ENCODE measurements at places on chromosomes 7 and 10.

GRCh38 chr7:151013356-151013732, 10.9 kb downstream of the ATG9B start:
- ATAC-seq: peak; percentile 50

- ATAC-seq: peak; percentile 40
These were observed 37.2 kb upstream of the PAPSS2 start for GRCh38 chr10:87622314-87623004.

DNA sequence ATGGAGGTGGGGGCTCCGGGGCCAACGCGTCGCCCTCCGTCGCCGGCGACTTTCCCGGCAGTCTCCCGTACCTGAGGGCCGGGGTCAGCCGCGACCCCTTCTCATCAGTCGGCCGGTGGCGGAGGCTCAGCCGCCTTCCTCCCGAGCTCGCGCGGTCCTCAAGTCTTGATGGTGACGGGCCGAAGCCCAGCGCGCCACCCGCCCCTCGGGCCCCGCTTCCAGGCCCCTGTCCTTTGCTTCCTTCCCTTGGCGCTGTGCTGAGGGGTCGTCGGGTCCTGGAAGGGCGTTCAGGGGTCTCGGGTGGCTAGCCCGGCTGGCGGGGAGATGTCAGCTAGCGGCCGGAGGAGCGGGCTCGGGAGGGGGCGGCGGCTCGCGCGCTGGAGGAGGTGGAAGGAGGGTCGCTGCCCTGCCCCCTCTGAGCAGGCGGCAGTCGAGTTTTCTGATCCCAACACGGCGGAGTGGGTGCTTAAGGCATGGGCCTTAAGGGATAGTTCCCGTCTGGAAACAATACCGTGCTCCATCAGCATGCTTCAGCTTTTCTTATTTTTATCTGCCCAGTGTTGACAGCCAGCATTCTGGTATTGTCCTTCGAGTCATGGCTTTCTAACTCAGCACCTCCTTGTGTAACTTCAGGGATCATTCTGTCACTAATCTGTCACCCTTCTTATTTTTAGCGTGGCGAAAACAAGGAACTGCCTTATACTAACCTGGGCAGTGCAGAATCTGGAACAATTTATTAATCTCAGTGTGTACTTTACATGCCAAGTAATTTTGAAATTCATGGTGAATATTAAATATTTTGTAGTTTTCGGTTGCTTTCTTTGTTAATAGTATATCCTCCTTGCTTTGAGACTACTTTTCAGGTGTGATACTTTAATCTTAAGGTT, 748 bp downstream of the PHTF2 start:
- ATAC-seq: peak; percentile 21

- peak; percentile 100 for ATAC-seq
These were observed at the start of gene RPP30 for GRCh38 chr10:90871766-90872647. TSS of gene RPP30 (plus strand) at chr10:90871974. CDS start at chr10:90871987, 13 bp downstream.

DNA sequence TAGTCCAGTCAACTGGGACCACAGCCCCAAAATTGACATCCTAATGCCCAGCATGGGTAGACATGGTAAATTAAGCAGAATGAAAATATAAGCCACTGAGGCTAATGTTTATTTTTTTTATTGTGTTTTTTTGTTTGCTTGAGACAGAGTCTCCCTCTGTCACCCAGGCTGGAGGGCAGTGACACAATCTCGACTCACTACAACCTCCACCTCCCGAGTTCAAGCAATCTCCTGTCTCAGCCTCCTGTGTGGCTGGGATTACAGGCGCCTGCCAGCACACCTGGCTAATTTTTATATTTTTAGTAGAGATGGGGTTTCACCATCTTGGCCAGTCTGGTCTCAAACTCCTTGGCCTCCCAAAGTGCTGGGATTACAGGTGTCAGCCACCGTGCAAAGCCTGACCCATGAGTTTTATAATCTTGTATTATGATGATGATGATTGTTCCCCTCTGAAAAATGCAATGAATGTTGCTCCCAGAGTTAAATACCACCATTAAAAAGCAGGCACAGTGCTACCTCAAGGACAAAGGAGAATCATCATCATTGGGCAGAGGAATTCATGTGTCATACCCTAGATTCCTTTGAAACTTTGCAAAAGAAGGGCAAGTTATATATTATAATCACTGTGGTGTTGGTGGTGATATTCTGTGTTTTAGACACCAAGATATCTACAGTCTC, 228.0 kb downstream of the PARD3 start:
- no peak for ATAC-seq

DNA sequence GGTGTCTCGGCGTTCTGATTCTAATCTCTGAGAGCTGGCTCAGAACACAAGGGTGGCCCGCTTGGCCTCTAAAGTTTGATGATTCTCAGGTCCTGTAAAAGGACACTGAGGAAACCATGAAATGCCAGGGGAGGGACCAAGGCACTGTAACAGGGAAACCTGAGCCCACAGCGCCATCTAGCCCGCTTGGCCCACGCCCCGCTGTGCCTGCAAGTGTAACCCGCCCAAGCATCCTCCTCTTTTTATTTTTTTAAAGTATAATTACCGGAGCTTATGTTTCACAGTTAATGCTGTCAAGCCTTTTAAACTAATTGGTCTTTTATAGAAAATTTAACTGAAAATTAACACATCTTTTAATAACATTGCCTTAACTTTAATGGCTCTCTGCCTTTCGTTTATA, 734.7 kb downstream of the KCNMA1 start:
- no peak for ATAC-seq

DNA sequence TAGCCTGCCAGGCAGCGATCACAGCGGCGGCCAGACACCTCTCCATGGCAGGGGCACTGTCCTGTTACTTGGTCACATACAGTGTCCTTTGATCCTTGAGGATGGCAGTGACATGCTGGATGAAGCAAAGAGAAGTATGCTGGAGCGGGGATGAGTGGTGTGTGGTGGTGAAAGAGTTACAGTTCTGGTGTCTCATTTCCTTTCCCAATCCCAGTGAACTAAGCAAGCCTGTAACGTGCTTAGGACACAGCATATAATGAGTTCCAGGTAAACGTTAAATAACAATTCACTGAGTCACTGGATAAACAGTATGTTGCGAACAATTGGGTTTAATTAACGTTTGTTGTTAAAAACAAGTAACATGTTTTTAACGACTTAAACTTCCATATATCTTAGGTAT, 63.5 kb upstream of the LAMB1 start:
- no peak for ATAC-seq

DNA sequence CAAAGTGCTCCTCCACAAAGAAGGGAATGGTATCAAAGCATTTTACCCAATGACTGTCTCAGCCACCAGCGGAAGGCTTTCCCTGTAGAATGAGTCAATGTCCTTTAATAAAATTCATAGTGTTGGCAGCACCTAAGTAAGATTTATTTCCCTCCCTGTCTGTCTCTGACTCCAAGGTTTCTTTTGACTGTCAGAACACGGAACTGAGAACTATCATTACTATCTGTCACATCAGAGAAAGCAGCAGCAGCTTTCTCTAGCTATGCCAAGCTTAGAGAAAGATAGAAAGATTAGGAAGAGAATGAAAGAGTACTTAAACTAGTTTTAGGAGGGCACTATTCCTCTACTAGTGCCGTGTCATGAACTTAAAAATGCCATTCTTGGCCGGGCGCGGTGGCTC, 400.1 kb downstream of the SORCS1 start:
- ATAC-seq: no peak

DNA sequence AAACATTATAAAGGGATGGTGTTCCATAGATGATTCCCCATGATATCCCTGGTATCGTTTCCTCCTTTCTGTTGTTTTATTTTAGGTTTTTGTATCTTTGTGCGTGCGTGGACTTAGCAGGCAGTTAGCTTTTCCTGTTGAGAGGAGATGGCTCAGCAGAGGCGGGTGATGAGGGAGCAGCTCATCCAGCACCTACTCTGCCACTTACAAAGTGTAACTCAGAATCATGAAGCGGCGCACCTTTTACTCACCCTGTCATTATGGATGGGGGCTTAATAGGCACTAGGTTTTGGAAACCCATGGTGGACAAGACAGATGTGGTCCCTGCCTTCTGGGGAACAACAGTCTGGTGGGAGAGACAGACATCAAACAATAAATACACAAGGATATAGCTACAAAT, 17.1 kb downstream of the FAM241B start:
- ATAC-seq: no peak

DNA sequence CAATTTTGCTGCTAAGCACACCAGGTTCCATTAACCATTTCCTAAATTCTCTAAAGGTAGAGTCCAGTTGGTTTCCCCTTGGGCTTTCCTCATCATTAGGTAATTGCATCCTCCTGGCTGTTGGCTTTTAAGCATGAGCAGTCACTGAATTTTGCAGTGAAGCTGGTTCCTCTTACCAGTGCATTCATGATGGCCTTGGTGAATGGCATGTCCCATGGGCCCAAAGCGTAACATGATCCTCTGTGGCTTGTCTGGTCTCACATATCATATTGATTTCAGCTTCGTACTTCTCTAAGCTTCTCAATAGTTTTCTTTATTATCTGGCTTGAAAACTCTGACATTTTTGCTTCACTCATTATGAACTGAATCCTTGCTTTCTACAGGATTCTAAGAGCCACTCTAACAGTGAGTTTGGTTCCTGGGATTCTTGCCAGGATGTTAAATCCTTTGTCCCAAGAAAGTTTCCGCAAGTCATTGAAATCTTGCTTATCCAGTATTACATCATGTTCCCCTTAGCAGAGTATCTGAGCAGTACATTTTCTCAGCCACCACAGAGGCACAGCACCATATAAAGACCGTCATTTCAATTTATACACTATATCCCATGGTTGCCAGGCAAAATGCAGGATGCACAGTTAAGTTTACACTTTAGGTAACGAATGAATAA, 134.2 kb downstream of the PTN start:
- ATAC-seq: no peak

DNA sequence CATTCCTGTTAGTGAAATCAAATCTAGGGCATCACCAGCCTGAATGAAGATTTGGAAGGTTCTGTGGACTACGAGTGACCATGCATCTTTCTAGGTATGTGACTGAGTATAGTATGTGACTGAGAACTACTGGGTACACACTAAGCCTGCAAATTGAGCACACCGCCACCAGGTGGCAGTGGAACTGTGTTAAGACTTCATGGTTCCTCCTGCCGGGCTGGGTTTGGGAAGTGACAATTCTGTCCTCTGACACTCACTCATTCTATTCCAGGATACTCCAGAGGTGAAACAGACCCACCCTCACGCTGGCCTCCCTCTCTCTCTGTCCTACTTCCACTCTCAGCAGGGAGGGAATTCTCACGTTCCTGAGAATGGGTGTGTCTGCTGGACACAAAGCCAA, 84.0 kb upstream of the TMEM248 start:
- 0 out of 3 replicates have a peak, but pooled peaks have one; percentile 18 for ATAC-seq

DNA sequence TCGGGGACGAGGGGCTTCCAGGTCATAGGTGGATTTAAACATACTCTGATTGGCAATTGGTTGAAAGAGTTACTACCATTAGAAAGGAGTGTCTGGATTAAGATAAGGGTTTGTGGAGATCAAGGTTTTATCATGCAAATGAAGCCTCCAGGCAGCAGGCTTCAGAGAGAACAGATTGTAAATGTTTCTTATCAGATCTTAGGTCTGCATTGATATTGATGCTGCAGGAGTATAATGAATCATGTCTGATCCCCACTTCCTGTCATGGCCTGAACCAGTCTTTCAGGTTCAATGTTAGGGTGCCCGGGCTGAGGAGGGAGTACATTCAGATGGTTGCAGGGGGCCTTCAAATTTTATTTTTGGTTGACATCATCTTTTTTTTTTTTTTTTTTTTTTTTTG, 51.4 kb downstream of the SH3PXD2A start:
- ATAC-seq: no peak

- no peak for ATAC-seq
These were observed 64.3 kb downstream of the INSIG1 start for GRCh38 chr7:155361947-155362346.

DNA sequence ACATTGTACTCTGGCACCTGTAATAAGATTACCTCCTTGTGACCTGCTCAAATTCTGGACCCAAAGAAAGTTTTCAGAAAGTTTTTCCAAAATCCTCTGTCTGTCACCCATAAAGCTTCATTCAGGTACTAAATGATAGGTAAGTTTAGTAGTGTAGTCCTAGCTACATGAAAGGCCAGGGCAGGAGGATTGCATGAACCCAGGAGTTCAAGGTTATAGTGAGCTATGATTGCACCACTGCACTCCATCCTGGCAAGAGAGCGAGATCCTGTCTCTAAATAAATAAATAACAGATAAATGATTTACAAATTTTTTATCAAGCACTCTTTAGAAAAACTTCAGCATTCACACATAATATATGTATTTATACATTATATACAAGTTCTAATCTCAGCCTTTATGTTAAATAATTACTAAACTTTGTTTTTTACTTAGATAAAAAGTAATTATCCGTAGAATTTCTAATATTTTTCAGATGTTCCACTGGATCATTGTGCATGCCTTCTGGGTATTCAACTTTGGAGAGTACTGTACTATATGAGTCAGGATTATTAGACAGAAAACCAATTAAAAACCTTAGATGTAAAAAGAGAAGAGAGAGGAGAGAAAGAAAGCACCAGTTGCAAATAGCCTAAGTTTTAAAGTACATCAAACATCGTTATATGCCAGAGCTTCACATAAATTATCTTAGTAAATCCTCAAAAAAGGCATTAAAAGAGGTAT, 363.0 kb downstream of the LRRTM3 start:
- ATAC-seq: no peak

- ATAC-seq: no peak
These were observed 314.0 kb downstream of the BICC1 start for GRCh38 chr10:58826694-58827093.

- ATAC-seq: peak; percentile 63
These were observed 28.2 kb downstream of the PPIF start for GRCh38 chr10:79375321-79376077.

- no peak for ATAC-seq
These were observed 316.6 kb upstream of the TMEM229A start for GRCh38 chr7:124349443-124349842.

DNA sequence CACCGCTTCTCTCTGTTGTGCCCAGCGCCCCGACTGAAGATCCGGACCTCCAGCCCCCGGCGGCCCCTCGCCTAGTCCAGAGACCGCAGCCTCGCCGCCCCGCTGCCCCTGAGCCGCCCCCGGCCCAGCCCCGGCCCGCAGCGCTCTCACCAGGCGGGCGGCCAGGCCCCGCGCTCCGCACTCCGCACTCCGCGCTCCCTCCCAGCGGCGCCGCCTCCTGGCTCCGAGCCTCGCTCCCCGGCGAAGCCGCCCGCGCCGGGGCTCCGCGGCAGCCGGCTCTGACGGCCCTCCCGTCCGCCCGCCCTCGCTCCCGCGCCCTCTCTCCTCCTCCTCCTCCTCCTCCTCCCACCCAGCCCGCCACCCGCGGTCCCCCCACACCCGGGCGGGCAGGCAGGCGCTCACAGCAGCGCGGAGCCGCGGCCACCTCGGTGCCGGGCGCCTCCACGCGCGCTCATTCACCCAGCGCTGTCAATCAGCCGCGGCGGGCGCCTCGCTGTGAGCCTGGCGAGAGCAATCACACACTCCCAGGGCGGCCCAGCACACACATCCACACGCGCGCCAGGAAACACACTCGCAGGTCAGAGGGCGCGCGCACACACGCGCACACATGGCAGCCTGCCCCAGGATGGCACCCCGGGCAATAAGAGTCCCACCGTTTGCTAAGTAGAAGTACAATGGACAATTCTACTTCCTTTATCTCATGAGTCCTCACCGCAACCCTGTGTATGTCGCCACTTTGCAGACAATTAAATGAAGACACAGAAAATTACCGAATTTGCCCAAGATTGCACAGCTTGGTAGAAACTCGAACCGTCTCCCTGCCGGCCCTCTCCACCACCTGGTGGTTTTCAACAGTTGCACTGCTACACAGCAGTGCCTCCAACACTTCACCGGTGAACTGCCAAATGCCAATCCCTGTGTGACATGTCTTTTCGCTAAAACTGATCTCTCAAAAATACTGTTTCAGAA, at the start of gene PRRT4:
Gene PRRT4, minus strand, starts transcription at position 280 of the 969 bp plus-strand sequence.
- ATAC-seq: peak; percentile 62

Data from SK-N-SH treated with all-trans-retinoic acid at 6 μM for 48 hours (cell line).